Activated CD4-positive, alpha-beta T cell treated with anti-CD3 and anti-CD28 coated beads, Interleukin-2, amount 50 U/mL, for 1 hour (primary cell): ENCODE measurements at places on chromosomes 1 and 21.

DNA sequence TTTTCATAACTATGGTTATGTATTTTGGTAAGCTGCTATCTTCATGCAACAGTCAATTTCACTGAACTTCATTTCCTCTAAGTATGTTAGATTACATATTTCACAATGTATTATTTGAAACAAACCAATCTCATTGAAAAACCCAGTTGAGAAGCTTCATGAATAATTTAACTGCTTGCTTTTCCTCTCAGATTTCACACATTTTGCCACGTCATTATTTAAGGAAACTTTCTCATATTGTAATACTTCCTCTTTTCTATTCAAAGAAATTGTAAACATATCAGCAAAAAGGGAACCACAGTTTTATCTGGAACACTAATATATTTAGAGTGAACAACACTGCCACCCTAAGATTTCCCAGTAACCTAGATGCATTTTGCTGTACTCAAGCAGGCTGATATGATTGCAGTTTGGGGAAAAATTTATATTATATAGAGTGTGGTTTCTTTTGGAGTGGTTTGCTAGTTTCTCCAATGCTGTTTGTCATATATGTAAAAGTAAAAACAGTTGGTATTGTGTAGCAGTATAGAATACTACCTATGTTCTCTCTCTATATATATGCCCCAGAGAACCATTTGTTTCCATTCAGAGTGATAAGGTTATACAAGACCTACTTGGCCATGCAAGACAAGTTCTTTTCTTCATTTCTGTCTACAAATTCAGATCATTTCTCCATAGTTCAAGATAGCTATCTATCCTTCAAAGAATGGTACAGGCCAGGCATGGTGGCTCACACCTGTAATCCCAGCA lies 28.4 kb upstream of the AHCTF1 start:
- DNase-seq: no peak

GRCh38 chr1:234841281-234841680 lies 231.3 kb upstream of the IRF2BP2 start:
- DNase-seq: no peak

DNA sequence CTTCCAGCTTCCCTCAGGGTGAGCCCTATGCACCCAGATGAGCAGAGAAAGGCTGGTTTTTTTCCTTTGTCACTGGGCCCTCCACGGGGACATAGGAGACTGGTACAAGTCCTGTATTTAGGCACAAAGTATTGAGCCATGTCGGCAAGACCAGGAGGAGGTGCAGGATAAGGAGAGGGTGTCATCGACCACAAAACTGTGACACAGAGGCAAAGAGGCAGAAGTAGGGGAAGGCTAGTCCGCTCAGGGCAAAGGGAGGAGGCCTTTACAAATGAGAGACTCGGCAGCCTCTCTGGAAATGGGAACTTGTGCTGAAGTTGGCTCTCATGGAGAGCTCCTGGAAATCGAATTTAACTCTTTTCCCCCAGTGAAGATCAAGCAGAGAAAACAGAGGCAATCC lies 70.7 kb upstream of the CAMK1G start:
- DNase-seq: no peak

DNA sequence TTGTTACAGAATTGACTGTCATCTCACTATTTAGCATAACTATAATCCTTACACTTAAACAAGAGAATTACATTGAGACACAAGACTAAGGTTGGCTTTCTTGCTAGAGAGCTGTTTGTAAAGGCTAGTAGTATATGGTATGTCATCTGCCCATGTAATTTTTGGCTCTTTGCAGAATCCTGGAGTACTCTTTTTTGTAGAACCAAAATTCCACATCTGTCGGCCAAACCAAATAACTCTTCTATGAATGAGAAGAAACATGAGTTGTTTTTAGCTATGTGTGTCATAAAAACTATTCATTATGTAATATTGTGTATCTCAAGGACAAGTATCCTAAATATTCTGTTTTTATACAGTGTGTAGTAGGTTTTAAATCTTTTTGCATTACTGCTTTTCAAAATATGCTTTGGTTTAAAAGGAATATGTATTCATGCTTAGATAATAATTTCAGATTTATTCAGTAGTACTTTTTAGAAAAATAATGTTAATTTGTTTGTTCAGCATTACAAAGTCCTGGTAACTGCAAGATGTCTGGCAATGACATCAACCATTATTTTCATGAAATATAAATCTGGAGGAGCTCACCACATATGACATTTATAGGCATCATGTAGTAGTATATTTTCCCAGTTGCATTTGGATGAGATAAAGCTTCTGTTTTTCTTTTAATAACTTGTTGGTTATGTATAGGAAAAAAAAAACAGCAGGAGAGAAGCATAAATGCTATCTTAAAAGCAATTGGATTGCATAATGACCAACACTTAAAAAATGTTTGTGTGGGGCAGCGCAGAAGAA lies 159.8 kb downstream of the HS2ST1 start:
- DNase-seq: no peak

DNA sequence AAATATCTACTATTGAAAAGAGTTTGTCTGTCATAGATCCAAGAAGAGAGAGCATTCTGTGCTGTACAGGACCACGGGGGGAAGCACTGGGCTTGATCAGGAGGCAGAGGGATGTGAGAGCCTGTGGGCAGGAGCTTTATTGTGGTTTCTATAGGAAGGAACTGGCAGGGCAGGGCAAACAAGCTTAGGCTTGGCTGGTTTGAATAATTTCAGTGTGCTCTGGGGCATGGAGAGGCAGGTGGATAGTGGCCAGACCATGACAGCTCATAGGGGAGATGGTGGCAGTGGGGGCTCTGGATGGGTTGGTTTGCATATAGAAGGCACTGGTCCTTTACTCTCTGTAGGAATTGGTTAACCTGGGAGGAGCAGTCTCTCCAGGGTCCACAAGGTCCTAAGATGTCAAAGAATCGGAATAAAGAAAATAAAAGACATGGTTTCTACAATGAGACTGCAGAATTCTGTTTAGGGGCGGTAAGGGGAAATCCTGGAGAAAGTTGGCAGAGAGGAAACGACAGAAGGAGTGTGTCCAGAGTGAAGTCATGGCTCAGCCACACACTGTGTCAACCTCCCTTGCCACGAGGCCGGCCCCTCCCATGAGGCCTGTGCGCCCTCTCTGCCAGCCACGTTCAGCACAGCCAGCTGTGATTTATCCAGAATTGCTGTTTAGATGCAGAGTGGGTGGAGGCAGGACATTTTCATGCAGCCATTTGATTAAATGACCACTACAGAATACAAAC lies 81.7 kb upstream of the PGBD5 start:
- DNase-seq: no peak

- DNase-seq: peak; percentile 76
These were observed 42.8 kb upstream of the DMBX1 start for GRCh38 chr1:46446646-46447498.

DNA sequence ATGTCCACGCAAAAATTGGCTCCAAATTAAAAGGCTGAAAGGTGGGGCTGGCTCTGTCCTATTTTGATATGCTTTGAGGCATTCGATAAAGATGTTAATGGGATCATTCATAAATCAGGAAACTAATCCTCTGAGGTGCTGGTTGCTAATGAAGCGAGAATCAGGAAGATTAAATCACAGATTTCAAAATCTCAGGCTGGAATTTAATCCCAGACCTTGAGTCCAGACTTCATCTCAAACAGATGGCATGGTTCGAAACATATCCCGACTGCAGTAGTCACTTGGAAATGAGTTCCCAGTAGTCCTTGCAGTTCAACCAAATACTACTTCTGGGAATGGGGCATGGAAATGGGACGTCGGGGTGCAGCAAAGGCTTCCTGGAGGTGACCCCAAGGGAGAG lies 4.5 kb upstream of the KLF17 start:
- DNase-seq: no peak

DNA sequence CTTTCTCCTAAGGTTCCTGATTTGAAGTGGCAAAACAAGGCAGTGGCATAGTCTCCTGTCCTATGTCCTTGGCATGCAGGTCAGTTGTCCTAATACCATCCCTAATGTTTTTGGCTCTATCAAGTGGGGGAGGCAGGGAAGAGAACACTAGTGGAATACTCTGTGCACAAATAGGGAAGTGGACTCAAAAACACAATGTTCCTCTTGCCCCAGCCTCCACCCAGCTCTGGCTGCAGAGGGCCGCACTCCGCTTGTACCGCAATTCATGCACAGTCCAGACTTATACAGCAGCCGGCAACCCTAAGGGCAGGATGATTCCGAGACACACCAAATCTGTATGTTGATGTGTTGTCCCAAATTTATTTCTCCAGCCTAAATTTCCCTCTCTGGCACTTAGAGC lies 14.5 kb downstream of the PLEKHO1 start:
- no peak for DNase-seq

- DNase-seq: peak; percentile 67
These were observed 10.8 kb downstream of the THEM4 start for GRCh38 chr1:151898519-151898991.

GRCh38 chr1:179583771-179584320 lies 7.8 kb upstream of the TDRD5 start:
- no peak for DNase-seq

DNA sequence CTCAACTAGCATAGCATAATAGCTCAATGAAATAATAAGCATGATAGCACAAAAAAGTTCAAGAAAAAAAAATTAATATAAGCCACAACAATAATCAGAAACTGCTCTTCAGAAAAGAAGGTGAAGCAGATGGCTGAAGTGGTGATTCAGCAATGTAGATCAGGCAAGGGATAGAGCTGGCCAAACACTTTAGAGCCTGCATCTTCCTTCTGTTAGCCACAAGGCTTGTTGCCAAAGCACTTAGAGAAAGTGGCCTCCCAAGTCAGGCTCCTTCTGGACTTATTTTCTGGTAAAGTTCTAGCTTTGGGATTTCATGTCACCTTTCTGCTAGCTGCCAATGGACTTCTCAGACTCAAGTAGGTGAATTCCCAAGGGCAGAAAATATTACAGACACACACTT lies 60.3 kb upstream of the C1orf87 start:
- no peak for DNase-seq

GRCh38 chr1:41927118-41927517 lies 8.4 kb upstream of the HIVEP3 start:
- DNase-seq: no peak

DNA sequence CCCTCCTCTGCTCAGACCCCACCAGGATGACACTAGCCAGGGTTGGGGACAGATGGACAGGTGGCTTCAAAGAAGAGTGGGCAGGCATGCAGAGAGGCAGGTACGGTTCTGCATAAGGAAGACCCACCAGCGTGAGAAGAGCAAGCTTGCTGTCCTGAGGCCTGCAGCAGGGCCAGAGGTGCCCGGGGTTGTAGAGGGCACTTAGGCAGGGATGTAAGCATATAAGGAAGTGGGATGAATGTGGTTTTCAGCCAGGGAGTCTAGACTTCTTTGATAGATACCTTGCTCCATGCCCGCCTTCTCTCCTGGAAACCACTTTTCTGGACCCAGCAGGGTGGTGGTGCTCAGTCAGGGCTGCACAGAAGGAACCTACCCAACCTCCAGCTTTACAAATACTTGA lies 1.4 kb downstream of the TTC39A start:
- DNase-seq: no peak

DNA sequence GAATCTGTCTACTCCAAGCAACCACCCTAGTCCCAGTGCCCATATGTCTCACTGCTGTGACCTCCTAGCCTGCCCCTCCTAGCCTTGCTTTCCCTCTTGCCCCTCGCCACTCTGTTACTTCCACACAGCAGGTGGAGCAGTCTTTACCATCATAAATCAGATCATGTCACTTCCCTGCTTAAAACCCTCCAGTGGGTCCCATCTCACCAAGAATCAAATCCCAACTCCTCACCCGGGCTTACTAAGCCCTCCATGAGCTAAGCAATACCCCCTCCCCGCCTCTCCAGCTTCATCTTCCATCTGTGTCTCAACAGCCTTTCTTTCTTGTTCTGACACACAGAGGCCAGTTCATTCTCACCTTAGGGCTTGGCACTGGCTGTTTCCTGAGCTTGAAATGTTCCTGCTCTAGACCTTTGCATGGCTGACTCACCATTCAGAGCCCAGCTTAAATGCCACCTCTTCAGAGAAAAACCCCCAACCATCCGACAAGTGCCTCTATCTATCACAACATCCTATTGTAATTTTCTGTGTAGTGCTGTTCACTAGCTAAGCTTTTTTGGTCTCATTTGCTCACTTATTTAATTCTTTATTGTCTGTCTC lies 22.3 kb downstream of the KNCN start:
- no peak for DNase-seq

- DNase-seq: no peak
These were observed 3.0 kb upstream of the SUMO3 start for GRCh38 chr21:44820851-44821250.

- DNase-seq: no peak
These were observed 34.5 kb upstream of the TDRD10 start for GRCh38 chr1:154467434-154468102.

- no peak for DNase-seq
These were observed 60.4 kb downstream of the DIP2A start for GRCh38 chr21:46518983-46519583.

DNA sequence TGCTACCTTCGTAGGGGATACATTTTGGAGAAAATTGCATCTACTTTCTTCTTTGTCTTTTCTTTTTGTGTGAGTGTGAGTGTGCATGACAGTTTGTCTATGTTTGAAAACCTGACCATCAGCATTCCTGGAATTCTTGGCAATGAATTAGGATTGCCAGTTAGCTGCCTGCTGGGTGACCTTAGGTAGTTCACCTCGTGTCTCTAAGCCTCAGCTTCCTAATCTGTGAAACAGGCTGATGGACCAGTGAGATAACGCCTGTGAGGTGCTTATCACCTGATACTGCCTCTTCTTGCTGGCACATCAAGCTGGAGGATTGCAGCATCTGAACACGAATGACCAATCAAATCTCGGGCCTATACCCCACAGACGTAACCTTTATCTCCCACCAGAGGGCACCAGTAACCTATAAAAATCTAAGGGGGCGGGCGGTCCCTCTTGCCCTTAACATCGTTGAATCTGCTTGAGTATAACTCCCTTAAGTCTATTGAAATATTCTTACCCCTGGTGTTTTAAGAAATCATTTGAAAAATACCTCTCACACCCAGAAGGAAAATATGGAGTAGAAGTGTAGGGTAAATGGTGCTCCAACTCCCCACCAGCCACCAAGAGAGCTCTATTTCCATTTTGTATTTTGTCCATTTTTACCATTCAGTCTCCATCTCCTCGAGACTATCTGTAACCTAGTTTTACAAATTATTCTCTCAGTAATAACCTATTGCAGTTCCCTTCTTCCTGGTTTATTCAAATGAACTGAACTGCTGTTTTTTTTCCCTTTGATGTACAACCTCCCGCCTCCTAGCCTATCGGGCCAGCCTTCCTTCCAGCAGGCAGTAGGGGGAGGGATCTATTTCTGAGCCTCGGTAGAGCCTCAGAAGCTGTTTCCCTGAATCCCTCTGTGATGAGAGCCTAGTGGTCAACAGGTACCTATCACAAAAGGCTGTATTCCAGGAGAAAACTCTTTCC lies 49.7 kb downstream of the MDM4 start:
- DNase-seq: peak; percentile 43

DNA sequence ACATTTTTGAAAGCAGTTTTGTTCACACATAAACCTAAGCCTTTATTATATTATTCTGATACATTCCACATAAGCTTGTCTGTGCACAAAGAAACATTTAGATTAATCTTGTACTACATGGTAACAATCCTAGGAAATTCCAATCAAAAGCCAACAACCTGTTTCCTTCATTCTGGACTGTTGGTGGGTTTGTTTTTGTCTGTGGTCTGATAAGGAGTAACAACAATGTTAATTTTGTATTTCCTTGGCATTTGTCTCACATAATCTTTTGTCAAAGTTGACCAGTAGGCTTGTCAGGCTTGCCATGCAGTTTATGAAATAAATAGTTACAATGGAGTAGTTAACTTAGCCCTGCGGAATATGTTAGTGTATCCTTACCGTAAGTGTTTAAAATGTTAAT lies 183.3 kb downstream of the DHRS3 start:
- DNase-seq: no peak
